ENCODE measurements at places on chromosomes 7 and 10. TPM values are rescaled to one million over a fixed set of nuclear protein-coding genes. Genes with fewer than 3 reads are reported as not detected.

Gene SH2D4B
- not detected for polyA plus RNA-seq

Gene ANKRD1
- 41.7 TPM for polyA plus RNA-seq

- no peak for DNase-seq
Observed at GRCh38 chr7:24462117-24462516, 111.1 kb upstream of the PALS2 start.

DNA sequence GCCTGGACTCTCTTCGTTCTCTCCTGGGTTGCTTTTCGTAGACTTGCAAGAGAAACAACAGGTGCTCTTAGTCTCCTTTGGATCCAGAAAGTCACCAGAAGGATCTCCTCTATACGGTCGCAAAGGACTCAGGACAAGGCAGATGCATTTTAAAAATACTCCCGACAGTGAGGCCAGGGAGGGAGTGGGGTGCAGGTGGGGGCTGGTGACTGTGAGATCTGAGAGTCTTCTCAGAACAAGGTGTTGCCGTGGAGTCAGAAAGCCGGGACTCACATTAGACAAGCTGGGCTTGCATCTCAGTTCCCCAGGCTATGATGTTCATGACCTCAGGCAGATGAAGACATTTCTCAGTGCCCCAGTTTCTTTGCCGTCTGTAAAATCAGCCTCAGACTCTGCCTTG lies 507.2 kb downstream of the TCERG1L start:
- peak; percentile 3 for DNase-seq

- DNase-seq = peak; percentile 54
Observed at GRCh38 chr7:53315981-53316380, 280.5 kb downstream of the POM121L12 start.
